ENCODE measurements at places on chromosomes 5 and 9.

- DNase-seq, result no peak
These were observed 445.2 kb downstream of the ELAVL2 start for GRCh38 chr9:23380821-23381220.

DNA sequence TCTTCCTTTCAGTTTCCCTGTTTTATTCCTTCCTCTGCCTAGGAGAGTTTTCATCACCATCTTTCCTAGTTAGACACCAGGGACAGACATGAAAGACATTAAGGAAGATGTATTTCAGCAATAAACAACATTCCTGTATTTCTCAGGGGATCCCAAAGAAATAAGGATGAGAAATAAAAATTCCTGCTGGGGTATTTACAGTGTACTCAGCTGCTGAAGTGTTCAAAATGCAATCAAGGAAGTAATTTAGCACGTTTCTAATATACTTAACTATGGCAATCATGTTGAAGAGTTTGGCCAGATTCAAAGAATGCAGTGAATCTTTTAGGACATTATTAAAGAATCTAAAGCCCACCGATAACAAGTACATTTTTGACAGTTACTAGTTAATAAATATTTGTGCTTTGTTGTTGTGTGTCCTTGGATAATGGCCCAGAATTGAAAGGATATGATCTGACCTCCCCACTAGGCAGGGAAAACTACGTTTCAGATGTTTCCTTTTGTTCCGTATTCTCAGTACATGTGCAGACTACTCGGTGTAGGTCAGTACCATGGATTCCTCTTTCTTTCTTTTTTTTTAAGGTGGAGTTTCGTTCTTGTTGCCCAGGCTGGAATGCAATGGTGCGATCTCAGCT is 46.8 kb downstream of the INIP start:
- DNase-seq, result no peak

GRCh38 chr9:109030426-109030825 is 17.1 kb upstream of the CTNNAL1 start:
- DNase-seq, result no peak

DNA sequence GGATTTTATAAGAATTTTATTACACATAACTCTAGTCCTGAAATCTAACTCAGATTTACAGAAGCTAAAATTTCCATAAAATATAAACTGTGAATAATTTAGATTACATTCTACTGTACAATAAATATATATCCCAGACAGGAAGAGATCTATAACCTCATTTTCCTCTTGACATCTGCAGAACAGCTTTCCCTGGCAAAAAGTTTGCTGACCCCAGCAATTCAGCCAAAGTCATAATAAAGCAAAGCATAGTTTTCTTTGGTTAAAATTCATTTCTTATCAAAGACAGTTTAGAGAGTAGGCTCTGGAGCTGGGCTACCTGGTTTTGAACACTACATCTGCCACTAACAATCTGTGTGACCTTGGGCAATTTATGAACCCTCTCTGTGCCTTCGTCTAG is 372.5 kb downstream of the CAAP1 start:
- DNase-seq, result no peak

DNA sequence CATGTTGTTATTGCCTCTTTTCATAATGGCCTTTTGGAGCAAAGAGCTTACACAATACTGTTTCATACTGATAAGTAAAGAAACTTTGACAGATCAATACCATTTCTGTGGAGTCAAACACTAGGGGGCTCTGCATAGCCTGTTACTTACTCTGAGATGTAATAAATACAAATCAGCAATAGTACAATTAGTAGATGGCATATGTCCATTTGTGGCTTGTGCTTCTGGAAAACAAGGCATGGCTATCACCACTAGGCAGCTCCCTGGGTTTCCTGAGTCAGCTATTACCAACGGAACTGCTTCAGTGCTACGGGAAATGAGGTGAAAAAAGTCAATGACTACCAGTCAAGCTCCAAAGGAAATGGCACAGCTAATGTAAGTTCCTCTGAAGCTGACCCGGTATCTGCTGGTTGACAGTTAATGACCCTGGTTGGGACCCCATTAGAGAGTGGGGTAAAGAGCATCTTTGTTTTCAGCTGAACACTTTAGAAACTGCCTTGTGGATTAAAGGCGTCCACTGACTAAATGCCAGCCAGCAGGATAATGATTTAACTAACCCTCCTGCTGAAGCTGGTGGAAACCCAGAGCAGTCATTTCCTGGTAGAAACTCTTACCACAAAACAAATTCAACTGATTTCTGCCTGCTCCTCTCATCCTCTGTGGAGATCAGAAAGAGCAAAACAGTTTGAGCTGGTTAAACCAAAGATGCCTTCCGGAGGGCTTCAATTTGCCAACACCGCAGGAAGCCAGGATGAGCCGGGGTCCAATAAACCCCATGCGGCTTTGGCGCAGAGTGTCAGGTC is 69.0 kb upstream of the FAM169A start:
- no peak for DNase-seq

DNA sequence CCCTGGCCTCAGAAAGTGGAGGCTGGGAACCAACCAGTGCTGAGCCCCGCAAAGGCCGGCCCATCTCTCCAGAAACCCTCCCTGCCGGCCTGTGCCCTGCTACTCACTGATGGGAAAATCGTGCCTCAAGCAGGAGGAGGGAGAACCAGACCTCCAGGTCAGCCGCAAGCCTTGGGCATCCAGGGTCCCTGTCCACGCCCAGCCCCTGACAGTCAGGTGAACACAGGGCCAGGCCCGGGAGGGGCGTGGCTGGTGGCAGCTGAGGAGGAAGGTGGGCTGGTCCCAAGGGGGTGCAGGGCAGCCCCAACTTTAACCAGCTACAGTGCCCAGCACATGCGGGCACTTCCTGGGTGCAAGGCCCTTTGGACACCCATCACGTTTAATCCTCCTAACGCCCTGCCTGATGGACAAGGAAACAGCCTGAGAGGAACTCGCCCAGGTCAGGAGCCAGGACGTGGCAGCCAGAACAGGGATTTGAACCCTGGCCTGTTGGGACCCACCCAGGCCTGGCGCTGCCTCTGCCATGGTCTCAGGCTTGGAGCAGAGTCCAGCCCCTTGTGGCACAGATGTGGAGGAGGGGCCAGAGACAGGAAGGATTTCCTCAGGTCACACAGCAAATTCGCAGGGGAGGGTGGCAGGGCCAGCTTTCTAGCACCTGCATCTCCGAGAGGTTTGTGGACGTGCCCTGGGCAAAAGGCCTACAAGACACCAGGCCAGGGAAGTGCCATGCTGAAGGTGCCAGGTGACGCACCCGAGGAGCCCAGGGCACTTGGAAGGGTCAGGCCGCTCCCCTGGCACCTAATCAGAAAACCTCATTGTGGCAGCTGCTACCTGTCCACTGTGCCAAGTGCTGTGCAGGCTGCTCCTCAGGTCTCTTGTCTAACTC is 4.5 kb downstream of the RALGDS start:
- no peak for DNase-seq

GRCh38 chr5:15421921-15422412 is 78.0 kb upstream of the FBXL7 start:
- no peak for DNase-seq

GRCh38 chr5:119307170-119307569 is 48.6 kb upstream of the TNFAIP8 start:
- DNase-seq, result no peak

DNA sequence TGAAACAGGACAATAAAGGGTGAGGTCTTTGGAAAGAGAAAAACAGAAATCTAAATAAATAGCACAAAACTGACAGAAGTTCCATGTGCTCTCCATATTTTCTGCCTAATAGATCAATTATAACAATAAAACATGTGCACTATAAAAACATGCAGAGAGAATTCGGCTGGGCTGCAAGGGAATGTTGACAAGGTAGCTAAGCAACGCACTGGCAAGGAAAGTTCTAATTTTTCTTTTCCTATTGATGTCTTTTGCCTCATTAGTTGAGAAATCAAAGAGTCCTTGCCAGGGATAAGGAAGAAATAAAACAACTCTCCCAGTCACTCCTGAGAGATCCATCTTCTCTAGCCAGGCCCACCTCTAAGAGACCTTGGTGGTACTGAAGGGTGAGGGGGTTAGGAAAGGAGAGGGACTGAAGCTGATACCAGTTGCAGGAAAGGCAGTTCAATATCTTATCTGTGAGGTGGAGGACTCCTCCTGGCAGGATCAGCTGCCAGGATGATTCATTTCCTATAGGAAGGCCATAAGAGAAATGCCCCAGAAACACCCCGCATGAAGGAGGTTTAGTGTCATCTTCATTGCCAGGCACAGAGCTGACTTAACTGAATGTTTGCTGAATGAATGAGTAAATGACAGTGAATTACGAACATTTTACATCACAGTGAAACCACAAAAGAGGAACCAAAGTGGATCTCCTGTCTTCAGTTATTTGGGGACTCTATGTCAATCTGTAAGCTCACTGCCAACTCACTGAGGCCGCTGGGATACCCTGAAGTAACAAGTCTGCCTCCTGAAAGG is 63.7 kb upstream of the IFNK start:
- no peak for DNase-seq

- no peak for DNase-seq
These were observed 55.8 kb downstream of the PHAX start for GRCh38 chr5:126656401-126657007.

- no peak for DNase-seq
These were observed 701.7 kb downstream of the SEMA5A start for GRCh38 chr5:8844206-8844605.

DNA sequence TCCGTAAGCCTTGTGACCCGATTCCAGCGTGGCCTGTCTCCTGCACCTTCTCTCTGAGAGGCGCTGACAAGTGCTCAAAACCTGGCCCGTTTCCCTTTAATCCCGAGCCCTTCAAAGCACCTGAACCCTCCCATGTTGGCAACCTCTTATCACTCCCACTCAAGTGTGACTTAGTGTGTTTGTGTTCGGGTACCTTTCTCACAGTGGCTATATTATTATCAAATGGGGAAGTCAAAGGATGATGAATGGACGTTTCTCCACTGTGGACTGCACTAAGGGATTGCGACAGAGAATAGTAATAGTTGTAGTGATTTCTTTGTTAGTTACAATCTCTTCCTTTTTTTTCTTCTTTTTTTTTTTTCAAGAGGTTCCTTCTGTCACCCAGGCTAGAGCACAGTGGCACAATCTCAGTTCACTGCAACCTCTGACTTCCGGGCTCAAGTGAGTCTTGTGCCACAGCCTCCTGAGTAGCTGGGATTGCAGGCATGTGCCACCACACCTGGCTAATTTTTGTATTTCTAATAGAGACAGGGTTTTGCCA is 65.4 kb upstream of the TNFSF8 start:
- DNase-seq, result no peak

GRCh38 chr9:127067603-127068220 is 54.7 kb downstream of the ANGPTL2 start:
- no peak for DNase-seq

DNA sequence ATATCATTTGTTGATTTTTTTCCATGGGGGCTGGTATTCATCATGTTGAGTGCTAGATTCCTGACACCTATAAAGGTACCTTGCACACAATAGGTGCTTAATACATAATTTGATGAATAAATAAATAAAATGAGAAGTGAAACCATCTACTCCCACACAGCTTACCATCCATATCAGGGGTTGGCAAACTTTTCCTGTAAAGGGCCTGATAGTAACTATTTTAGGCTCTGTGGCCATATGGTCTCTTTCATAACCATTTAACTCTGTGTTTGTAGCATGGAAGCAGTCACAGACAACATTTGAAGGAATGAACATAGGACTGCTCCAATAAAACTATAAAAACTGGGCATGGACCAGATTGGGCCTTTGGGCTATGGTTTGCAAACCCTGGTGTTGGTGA is 100.3 kb downstream of the GCNT1 start:
- DNase-seq, result no peak

DNA sequence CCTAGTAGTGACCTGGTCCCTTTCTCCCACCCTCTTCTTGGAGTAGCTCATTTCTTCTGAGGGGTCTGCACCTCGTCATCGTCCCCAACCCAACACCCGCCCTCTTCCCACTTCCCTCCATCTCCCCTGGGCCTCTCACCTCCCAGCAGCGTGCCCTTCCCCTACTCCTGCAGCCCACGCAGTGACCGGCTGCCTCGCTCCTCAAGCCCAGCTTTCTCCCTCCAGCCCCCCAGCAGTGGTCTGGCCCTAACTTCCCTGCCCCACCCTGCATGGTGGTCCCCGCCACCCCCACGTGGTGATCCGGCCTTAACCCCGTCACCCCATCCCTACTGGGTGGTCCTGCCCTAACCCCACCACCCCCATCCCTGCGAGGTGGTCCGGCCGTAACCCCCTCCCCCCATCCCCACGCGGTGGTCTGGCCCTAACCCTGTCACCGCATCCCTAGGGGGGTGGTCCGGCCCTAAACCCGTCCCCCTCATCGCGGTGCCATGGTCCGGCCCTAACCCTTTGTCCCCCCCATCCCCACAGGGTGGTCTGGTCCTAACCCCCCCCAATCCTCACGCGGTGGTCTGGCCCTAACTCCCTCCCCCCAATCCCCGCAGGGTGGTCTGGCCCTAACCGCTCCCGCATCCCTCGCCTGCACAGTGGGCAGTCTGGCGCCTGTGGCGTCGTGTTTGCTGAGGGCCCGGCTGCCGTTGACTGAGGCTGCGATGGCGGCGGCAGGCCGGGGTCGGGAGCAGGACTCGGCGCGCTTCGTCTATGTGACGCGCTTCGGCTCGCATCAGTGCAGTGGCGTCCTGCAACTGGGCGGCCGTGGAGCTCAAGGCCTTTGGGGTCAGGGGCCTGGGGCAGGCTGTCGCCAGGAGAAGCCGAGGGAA is at the start of gene C5orf47:
Gene C5orf47, plus strand, starts transcription at position 617 of the 878 bp plus-strand sequence. Its CDS starts 94 bp downstream, at position 711.
- no peak for DNase-seq

DNA sequence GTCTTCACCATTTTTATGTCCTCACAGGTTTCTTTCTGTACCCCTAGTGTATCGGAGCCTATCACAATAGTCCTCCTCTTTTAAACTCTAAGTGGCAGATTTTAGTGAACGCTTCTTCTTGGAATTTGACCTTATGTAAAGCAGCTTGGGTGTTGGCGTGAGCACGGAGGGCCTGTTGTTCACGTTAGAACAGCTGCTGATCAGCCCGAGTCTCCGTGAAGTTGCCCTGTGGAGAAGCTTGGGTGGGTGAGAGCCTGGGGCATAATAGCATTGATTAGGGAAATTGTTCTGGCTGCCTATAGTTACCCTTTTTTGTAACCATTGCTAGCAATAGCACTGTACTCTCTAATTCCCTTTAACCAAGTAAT is 167.0 kb upstream of the OTULINL start:
- no peak for DNase-seq

GRCh38 chr5:173671121-173671949 is 54.9 kb upstream of the BOD1 start:
- no peak for DNase-seq

DNA sequence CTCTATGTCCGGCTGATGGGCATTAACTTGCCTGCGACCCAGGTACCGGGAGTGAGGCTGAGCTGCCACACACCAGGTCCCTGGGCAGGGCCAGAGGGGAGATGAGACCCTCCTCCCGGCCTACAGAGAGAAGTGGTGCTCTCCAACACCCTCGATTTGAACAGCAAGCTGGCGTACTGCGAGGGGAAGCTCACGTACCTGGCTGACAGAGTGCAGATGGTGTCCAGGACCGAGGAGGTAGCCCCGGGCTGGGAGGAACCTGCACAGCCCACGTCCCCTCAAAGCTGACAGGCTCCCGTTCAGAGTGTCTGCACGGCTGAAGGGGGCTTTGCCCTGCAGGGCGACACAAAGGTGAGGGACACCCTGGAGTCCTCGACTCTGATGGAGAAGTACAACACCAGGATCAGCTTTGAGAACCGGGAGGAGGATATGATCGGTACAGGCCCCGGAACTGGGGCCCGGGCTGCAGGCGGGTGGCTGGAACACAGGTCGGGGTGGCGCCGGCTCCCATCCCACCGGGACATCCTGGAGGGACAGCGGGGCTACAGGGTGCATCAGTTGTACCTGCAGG is 1.0 kb upstream of the RABL6 start:
- DNase-seq, result no peak
